ENCODE measurements at places on chromosomes 4 and X.
A peak's percentile ranks its signal among the peaks of the same experiment; 100 is the strongest.

- no peak for DNase-seq
These were observed 121.0 kb upstream of the RASGEF1B start for GRCh38 chr4:81592701-81593100.

DNA sequence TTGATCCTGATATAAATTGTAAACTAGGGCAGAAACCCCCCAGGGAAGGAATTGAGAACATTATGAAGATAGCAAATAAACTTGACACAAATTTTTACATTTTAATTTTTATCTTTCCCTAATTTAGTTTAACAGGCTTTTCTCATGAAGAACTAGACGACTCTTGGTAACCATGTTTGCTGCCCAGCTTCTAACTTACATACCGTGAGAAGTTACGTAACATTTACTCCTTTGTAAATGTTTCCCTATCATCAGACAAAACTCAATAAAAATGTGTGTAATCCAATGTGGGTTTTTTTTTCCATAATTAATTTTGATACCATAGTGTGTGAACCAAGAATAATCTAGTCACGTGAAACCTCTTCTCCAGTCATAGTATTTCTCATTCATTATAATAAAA is 34.4 kb downstream of the OFD1 start:
- no peak for DNase-seq

DNA sequence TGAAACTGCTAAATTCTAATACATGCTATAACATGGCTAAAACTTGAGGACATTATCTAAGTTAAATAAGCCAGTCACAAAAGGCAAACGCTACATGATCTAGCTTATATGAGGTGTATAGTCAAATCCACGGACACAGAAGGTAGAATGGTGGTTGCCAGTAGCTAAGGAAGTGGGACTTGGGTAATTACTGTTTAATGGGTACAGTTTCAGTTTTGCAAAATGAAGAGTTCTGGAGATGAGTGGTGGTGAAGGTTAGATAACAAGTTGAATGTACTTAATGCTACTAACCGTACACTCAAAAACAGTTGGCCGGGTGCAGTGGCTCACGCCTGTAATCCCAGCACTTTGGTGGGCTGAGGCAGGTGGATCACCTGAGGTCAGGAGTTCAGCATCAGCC is 644.5 kb upstream of the DIPK2B start:
- DNase-seq = no peak

GRCh38 chr4:6440506-6441201 is 31.8 kb downstream of the PPP2R2C start:
- DNase-seq = no peak

GRCh38 chrX:39465467-39465866 is 632.3 kb downstream of the BCOR start:
- DNase-seq = no peak

DNA sequence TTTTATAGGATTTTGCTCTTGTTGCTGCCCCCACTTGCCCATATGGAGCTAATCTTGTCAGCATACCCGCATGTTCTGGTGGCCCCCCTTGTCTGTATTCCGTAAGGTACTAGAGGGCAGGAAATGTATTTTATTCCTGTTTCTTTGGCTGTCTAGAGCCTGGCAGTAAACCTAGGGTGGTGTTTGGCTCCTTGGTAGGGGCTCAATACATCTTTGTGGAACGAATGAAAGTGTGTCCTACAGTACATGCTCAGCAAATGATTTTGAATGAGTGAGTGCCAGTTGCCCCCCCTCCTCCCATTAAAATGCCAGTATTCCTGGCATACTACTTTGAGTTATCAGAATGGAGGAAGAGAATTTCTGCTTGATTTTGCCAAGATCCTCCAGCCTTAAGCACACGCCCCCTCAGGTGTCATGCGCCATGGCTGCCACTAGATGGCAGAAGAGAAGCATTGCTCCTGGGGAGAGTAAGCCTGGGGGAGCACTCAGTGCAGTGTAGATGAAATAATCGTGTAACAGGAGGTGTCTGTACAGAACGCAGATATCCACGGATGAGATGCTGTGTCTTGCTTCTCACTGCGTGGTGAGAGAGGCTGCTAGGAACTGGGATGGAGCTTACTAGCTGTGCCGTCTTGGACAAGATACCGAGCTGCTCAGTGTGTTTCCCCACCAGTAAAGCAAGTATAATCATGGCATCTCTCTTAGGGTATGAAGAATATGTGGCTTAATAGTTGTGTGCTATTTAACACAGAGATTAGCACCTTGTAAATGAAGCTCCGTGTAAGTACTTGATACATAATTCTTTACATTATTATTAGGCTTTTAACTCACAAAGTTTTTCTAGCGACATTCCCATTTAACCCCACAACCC is 17.2 kb upstream of the RNF212 start:
- peak; percentile 6 for DNase-seq

DNA sequence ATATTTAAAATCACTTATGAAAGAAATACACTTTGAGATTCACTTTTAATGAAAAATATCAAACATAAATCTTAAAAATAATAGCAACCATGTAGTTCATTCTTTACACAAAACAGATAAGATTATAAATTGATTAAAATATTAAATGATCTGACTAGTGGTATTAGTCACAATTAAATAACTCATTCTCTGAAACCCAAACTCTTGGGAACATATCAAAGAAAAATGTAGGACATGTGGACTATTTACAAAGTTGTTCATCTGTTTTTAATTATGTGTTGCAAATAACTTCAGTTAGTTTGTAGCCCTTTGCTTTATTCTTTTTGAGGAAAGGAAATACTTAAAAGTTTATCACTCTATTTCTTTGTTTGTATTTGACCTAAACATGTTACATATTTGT is 9.5 kb upstream of the GUCY1A1 start:
- DNase-seq = no peak

GRCh38 chr4:110624398-110624780 is 1.5 kb upstream of the PITX2 start:
- no peak for DNase-seq

DNA sequence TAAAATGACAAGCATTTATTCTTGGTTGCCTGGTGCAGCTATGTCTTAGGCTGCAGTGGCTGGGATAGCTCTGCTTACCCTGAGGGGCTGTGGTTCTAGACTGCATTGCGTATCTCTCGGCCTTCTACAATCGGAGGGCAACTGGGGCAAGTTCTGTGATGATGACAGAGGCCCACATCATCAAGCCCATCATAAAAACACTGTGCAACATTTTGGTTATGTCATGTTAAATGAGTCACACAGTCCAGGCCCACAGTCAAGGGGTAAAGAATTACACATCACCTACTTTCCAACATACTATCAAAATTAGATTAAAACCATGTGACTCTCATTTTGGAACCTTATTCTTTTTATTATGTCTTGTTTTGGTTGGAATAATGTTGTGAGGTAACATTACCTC is 120.2 kb upstream of the GUCY1A1 start:
- no peak for DNase-seq

DNA sequence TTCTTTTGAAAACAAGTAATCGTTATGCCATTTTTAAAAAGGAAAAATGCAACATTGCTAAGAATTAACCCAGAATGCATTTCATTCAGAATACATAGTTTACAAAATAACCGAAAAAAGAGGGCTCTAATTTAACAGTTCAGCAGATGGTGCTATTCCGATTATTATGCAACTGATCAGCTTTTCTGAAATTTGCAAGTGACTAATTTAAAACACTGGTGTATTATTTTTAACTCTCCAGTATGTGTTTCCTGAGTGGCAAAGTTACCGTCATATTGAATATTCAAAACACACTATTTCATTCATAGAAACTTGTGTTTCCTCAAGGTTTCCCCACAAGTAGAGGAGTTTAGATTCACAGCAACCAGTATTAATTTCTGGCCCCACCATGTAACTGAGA is 21.1 kb downstream of the ZBTB49 start:
- no peak for DNase-seq

GRCh38 chr4:96263291-96263690 is 423.4 kb downstream of the PDHA2 start:
- no peak for DNase-seq

- no peak for DNase-seq
These were observed 113.1 kb upstream of the INPP4B start for GRCh38 chr4:142959173-142959572.

- DNase-seq = no peak
These were observed 4.3 kb downstream of the TMPRSS11D start for GRCh38 chr4:67879486-67879885.

DNA sequence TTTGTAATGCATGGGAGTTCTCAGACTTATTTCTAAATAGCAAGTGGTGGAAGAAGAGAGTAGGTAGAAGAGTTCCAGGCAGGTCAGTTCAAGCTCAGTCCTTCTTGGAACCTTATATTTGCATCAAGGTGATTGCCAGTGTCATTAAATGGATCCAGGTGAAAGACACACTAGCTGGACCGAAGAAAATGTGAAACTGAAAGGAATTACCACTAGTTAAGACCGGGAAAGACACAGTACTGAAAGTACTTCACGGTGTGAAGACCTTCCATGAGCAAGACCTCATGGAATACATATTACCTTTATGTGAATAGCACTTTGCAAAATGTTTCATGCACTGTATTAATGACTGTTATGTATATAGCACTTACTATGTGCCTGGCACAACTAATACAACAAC is 19.1 kb downstream of the TMEM150C start:
- DNase-seq = no peak

GRCh38 chr4:155761916-155762315 is 3.1 kb downstream of the GUCY1B1 start:
- DNase-seq = no peak

DNA sequence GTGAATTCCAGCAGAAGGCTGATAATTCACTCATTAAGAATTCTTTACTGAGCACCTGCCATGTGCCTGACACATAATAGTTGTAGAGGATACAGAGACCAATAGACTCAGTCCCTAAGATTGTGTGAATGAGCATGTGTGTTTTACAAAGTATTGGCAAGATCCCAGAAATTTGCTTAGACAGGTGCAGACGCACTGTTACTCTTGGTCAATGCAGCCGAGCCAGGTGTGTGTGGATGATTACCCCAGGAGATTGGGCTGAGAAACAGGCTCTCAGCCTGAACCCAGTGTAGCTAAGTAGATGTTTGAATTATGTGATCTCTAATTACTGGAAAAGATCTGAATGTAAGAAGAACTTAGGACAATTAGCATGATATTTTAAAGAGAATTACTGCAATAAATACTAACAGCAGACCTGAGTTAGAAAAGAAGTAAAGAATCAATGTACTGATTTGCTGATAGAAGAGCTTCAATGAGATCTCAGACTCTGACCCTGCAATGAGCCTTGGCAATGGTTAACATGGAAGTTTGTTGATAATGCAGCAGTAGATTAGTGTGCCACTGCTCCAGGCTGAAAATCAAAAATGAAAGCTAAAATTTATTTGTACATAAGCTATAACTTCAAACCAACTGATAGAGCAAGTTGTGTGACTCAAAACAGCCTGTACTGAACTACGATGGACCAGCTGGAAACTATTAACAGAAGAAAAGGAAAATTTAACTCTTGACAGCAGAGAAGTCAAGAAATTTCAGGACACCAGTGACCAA is 32.2 kb upstream of the NDST4 start:
- no peak for DNase-seq

DNA sequence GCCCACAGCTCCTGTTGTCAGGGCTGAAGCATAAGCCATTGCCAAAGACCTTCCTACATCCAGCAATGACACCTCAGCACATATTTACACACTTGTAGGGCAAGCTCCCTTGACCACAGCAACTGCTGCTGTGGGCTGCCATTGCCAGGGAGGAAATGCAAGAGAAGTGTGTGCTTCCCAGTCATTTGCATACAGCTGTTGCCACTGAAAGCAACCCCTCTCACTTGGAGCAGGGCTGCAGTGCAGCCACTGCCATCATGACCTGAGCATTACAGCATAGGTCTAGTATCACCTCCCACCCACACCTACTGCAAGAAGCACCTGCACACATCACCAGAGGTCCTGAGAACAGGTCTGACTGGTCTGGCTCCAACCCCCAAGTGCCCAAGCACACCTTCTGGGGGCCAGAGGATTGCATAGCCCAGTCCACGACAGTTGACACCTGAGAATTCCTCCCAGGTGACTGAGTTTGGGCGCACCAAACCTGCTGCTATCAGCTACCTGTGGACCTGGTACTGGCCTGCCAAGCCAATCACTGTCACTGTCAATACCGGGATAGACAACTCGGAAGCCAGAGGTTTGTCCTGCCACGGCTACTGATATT is 636.5 kb upstream of the SLIT2 start:
- DNase-seq = no peak

DNA sequence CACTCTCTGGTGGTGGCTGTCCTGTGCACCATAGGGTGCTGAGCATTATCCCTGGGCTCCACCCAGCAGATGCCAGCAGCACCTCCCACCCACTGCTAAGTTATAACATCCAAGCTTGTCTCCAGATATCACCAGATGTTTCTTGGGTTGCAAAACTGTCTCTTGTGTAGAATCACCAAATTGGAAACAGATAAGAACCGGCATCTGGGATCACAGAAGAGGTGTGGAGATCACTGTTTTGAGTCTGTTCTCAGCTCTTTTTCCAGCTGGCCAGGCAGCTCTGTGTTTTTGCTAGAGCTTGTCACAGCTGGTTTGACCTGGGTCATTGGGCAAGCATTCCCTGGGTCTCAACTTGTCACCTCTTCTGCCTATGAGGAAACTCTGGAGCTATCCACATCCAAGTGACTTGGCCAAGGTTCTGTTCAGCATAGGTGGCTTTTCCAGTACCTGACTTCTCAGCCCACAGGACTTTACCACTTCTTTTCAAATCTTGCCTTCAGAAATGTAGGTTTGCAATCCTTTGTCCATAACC is 15.3 kb upstream of the PUDP start:
- no peak for DNase-seq
